Esophagus squamous epithelium (tissue), 5 donors: ENCODE measurements at places on chromosomes 12 and 14.

DNA sequence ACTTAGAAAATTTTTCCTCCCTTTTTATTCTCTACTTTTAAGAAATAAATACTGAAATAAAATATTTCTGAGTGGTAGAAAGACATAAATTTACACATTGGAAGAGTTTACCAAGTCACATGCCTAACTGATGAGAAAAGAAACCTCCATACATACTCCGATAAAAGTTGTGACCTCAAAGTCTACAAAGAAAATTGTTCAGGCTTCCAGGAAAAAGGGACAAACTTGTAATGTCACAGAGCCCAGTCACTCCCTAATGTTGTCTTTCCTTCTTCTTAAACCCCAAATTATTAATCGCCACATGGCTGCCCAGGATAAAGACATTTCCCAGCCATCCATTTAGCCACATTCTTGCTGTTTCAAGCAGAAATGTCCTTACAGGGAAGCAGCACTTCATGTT, 455.3 kb downstream of the MDGA2 start:
- no peak for DNase-seq

- DNase-seq: no peak
Measured at GRCh38 chr12:32470936-32471470, 71.6 kb downstream of the FGD4 start.

DNA sequence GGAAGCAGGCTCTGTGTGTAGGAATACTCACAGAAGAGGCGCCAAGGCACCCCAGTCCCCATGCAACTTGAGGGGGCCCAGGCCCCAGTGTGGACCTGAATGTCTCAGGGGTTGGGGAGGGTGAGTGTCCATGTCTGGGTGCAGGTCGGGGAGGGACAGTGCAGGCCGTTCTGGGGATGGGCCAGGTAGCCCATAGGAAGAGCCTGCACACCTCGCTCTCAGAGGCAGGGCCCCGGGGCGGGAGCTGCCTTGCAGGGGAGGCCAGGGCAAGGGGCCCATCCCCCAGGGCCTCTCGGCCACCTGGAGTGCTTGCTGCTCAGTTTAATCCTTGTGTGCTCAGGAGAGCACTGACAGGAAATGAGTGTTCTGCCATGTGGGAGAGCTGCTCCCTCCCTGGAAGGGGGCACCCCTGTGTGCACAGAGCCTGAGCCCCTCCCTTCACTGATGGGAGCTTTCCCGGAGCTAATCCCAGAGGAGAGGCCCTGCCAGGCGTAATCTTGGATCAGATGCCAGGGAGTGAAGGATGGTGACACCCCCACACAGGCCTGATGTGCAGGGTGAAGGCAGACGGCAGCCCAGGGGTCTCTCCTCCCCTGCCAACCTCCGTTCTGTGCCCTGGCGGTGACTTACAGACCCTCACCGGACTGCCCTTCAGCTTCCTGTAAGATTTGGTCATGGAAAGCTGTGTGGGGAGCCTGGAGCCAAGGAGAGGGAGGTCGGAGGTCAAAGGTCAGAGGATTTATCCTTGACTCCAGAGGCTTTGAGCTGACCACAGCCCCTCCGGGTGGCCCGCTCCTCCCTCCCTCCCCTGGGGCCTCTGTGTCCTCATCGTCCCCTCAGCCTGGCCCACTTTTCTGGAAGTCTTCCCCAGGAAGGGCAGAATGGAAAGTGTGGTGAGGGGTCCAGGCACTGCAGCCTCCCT, 24.4 kb upstream of the FBRSL1 start:
- no peak for DNase-seq

GRCh38 chr14:67173719-67174118, 15.5 kb upstream of the GARIN2 start:
- DNase-seq: no peak

GRCh38 chr14:37655418-37655817, 60.0 kb downstream of the TTC6 start:
- no peak for DNase-seq

- DNase-seq: no peak
Measured at GRCh38 chr12:356276-356988, 32.7 kb downstream of the KDM5A start.

DNA sequence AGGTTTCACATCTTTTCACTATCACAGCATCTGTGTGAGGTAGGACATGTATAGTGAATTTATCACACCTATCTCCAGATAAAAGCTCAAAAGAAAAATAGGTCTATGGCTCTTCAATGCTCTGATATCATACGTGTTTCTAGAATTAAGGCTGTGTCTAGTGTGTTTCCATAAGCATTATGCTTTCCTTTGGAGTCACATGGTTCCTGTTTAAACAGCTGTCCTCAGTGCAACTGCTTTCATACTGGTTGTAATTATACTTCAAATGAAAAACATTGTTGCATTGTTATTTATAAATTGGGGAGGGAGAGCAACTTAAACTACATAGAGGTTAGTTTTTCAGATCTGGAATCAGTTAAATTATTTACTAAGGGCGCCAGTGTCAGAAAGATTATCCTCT, 151.6 kb downstream of the SYT1 start:
- DNase-seq: no peak
